Karpas-422 (cell line): ENCODE measurements at places on chromosomes 7 and 10. TPM values are rescaled to one million over a fixed set of nuclear protein-coding genes. Genes with fewer than 3 reads are reported as not detected.

The EBF3 gene
- total RNA-seq: not detected in 2 replicates

The TES gene
- not detected in 2 replicates for total RNA-seq

DNA sequence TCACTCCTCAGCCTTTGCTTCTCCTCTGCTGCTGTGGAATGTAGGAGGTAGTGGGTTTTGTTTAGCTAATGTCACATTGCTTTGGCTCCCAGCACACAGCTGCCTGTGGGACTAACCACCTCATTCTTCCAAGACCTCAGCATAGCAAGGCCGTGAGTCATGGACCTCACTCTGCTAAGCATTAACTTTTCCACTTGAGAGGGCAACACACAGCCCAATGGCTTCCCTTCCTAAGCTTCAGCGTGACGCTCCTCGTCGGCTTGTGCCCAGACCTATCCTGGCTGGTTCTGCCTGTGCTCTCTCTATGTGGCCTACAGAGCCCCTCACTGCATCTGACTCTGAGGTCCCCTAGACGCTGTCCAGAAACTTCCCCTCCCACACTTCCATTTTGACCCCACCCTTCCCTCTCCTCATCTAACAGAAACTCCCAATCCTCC is 23.3 kb downstream of the MYOF start:
- H3K36me3 ChIP-seq: no peaks in the 10 kb centered on the region
- no peak overlapping the region for H3K4me3 ChIP-seq
- DNase-seq: no peak

DNA sequence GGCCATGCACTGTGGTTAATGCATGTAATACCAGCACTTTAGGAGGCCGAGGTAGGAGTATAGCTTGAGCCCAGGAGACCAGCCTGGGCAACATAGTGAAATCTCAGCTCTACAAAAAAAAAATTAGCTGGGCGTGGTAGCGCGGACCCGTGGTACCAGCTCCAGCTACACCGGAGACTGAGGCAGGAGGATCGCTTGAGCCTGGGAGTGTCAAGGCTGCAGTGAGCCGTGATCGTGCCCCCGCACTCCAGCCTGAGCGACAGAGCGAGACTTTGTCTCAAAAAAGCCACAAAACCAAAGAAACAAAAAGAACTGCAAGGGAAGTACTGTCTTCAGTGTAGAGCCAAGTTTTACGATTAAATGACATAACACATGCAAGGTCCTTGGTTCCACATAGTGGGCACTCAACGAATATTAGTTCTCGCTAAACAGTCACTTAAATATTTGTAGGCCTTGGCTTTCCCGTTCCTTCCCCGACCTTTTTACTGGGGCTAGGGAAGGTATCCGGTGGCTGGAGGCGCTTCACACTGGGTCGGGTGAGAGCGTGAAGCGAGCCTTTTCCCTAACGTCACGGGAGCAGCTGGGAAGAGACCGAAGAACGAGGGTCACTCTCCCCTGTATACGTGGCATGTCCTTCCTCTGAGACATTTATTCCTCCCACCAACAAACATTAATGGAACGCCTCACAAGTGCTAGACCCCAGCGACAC is 993 bp upstream of the SND1 start:
- H3K4me1 ChIP-seq: peaks cover 34% of the 10 kb centered on the region
- H3K27me3 ChIP-seq: no peaks in the 10 kb centered on the region
- H3K27ac ChIP-seq: 0 out of 2 replicates have a peak overlapping the region, but pooled peaks have one; percentile 13
- H3K4me3 ChIP-seq: peak overlapping the region; percentile 81
- DNase-seq: peak; percentile 44

GRCh38 chr10:86056672-86057071 is 309.9 kb downstream of the GRID1 start:
- H3K27ac ChIP-seq: no peak overlapping the region
- no peak overlapping the region for H3K4me3 ChIP-seq
- no peak for DNase-seq
- H3K36me3 ChIP-seq: no peaks in the 10 kb centered on the region
- peaks cover under 1% of the 10 kb centered on the region for H3K4me1 ChIP-seq

DNA sequence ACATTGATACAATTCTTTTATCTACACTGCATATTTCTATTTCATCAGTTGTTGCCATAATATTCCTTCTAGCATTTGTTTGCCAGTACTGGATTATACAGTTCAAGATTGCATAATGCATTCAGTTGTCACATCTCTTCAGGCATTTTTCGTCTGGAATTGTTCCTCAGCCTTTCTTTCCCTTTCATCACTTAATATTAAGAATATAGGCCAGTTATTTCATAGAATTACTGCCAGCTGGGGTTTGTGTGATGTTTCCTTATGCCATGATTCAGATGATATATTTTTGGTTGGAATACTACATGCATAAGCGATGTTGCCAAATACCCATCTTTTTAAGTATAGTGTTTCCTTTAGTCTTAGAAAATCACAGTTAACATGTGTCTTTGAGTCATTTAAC is 20.8 kb downstream of the KIFBP start:
- H3K4me1 ChIP-seq: no peaks in the 10 kb centered on the region
- H3K27me3 ChIP-seq: no peaks in the 10 kb centered on the region
- H3K36me3 ChIP-seq: peaks cover 16% of the 10 kb centered on the region; the same call in 1 of the 2 replicates
- no peak for DNase-seq
- H3K4me3 ChIP-seq: no peak overlapping the region

DNA sequence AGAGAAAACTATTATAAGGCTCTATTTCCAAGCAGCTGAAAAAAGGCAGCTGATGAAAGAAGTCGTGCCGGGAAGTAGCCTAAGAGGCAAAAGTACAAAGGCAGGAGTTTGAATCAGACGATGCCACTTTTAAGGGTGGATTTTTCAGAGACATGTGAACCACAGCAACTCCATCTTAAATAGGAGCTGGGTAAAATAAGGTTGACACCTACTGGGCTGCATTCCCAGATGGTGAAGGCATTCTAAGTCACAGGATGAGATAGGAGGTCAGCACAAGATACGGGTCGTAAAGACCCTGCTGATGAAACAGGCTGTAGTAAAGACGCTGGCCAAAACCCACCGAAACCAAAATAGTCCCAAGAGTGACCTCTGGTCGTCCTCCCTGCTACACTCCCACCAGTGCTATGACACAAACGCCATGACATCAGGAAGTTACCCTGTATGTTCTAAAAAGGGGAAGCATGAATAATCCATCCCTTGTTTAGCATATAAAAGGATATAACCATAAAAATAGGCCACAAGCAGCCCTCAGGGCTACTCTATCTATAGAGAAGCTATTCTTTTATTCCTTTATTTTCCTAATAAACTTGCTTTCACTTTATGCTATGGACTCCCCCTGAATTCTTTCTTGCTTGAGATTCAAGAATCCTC is 45.5 kb upstream of the PRSS1 start:
- no peak overlapping the region for H3K27ac ChIP-seq
- no peaks in the 10 kb centered on the region for H3K27me3 ChIP-seq
- no peaks in the 10 kb centered on the region for H3K36me3 ChIP-seq
- no peak overlapping the region for H3K4me3 ChIP-seq

GRCh38 chr10:63901881-63902280 is 380.7 kb downstream of the REEP3 start:
- no peaks in the 10 kb centered on the region for H3K36me3 ChIP-seq
- no peak overlapping the region for H3K4me3 ChIP-seq
- H3K27me3 ChIP-seq: no peaks in the 10 kb centered on the region
- no peak overlapping the region for H3K27ac ChIP-seq
- H3K4me1 ChIP-seq: no peaks in the 10 kb centered on the region

DNA sequence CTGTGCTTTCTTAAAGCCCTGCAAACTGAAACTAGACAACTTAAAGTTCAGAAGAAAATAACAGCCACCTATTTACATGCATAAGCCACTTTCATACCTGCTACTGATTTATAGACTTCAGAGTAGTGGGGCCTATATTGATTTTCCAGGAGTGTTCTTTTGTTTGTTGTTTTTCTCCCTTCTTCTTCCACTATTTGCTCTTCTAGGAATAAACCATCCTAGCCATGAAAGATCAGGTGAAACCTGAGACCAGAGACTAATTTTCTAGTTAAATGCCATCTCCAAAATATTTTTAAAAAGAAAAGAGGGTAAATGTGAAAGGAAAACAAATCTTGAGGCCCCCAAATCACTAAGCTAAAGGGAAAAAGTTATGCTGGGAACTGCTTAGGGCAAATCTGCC is 72.4 kb upstream of the C1GALT1 start:
- H3K27ac ChIP-seq: no peak overlapping the region
- no peaks in the 10 kb centered on the region for H3K27me3 ChIP-seq
- no peaks in the 10 kb centered on the region for H3K4me1 ChIP-seq
- no peaks in the 10 kb centered on the region for H3K36me3 ChIP-seq

DNA sequence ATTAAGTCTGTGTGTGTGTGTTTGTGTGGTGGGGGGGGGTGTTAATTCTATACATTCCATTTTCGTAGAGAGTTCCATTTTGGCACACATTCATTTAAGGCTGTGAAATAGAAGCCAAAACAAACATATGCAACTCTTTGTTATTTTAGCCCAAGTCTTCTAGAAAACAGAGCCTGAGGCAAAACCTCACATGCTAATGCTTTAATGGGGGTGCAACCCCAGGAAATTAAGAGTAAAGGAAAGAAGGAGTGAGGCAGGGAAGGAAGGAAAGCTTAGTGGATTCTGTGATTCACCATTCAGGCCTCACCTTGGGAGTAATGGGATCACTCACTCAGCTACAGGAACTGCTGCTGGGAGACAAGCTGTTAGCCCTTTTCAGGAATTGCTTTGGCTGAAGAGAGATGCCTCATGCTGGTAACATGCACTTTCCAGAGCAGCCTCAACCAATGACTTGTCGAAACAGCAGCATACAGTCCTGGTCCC is 73.0 kb upstream of the CTTNBP2 start:
- H3K27ac ChIP-seq: no peak overlapping the region
- no peak for DNase-seq

DNA sequence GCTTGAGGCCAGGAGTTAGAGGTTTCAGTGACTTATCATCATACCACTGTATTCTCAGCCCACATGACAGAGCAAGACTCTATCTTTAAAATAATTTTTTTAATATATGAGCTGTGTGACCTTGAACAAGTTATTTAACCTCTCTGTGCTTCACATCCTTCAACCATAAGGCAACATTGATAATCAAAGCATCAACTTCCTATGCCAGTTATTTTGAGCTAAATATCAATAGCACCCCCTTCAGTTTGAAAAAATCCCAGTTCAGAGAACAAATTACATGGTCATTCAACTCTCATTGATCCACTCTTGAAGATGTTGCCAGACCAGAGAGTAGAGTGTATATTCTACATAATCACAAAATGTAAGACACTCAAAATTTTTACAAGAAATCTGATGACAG is 53.0 kb downstream of the ASNS start:
- no peak overlapping the region for H3K27ac ChIP-seq
- H3K4me1 ChIP-seq: no peaks in the 10 kb centered on the region
- no peaks in the 10 kb centered on the region for H3K36me3 ChIP-seq

DNA sequence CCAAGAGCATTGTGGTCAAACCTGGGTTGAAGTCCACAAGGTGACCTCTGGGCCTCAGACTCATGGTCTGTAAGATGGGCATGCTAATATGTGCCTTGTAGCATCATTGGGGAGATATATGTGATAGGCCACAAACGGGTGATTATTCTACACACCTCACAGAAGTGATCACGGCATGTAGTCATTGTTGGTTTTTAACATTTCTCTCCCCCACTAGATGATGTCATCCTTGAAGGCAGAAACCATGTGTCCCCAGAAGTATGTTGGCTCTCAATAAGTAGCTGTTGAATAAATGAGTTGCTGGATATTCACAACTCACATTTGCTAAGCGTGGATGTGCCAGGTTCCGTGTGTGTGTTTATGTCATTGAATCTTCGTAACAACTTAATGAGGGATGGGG is 42.4 kb downstream of the GATA3 start:
- H3K27ac ChIP-seq: no peak overlapping the region
- H3K36me3 ChIP-seq: no peaks in the 10 kb centered on the region
- H3K4me1 ChIP-seq: no peaks in the 10 kb centered on the region
- DNase-seq: no peak

DNA sequence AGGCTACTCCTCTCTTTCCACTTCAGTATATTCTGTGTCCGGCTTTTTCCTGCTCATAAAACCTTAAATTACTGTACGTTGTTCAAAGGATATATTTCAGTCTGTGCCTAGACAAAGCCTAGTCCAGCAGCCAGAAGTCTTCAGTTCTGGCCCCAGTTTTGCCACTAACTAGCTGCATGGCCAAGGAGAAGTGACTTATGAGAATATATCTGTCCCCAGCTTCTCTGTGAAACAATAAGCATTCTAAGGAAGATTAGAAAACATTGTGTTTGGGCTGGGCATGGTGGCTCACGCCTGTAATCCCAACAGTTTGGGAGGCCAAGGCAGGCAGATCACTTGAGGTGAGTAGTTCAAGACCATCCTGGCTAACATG is 105.0 kb upstream of the HDAC9 start:
- no peak overlapping the region for H3K27ac ChIP-seq
- H3K4me1 ChIP-seq: peaks cover 16% of the 10 kb centered on the region
- H3K27me3 ChIP-seq: no peaks in the 10 kb centered on the region
- H3K36me3 ChIP-seq: no peaks in the 10 kb centered on the region

DNA sequence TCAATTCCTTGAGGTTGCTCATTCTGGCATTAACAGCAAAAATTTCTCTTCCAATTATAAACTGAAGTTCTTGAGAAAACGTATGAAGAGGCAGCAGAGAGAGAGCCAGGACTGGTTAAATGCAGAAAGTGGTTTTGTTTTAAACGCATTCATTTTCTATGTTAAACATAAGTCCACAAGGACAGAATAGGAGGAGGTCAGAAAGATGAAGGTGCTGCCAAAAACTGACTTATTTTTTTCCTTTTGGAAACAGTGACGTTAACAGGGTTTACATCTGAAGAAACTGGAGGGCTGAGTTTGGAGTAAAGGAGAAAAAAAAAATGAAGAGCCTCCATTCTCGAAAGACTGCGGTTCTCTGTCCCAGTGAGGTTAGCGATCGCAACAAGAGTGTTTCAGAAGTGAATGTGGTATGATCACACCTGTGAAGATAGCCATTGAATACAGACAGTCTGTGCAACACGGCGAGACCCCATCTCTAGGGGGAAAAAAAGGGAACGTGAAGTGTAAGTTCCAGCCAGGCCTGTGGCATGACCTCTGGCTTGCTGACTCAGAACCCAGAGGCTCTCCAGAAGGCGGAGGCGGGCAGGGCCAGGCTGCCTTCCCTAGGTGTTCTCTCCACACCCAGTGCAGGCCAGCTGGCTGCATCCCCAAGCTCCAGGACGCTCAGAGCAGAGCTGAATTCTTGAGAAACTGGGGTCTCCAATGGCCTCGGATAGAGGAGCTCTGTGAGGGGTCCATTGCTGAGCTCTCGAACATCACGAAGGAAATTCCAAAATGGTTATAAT is 84.0 kb downstream of the CHST15 start:
- no peak overlapping the region for H3K27ac ChIP-seq
- H3K4me1 ChIP-seq: no peaks in the 10 kb centered on the region
- no peaks in the 10 kb centered on the region for H3K27me3 ChIP-seq
- no peaks in the 10 kb centered on the region for H3K36me3 ChIP-seq
- no peak for DNase-seq

GRCh38 chr7:51308265-51308664 is 8.3 kb downstream of the COBL start:
- no peak overlapping the region for H3K4me3 ChIP-seq
- DNase-seq: no peak
- H3K27me3 ChIP-seq: no peaks in the 10 kb centered on the region

GRCh38 chr7:76073335-76073990 is 25.6 kb downstream of the MDH2 start:
- H3K27me3 ChIP-seq: no peaks in the 10 kb centered on the region
- no peaks in the 10 kb centered on the region for H3K36me3 ChIP-seq
- no peak overlapping the region for H3K4me3 ChIP-seq
- H3K4me1 ChIP-seq: no peaks in the 10 kb centered on the region
